ENCODE measurements at places on chromosomes 2 and 18.

- DNase-seq: no peak
These were observed 140.8 kb upstream of the SETBP1 start for GRCh38 chr18:44539926-44540325.

DNA sequence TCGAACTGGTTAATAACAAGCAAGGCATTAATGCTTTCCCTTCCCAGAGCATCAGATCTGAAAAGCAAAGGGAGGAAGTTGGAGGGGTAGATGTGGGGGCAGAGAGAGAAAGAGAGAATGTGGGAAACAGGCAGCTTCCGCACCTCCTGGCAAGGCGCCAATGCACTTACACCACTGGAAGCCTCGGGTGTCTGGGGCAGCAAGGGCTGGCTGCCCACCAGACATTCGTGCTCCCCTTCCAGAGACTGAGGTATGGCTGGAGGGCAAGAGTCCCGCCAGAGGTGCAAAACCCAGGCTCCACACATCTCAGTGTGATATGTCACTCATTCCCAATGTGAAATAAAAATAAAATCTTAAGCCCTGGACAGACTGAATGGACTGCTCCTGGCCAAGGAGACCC lies 46.4 kb downstream of the TEX51 start:
- DNase-seq: no peak

- no peak for DNase-seq
These were observed 31.9 kb downstream of the PPP4R3B start for GRCh38 chr2:55585451-55586080.

DNA sequence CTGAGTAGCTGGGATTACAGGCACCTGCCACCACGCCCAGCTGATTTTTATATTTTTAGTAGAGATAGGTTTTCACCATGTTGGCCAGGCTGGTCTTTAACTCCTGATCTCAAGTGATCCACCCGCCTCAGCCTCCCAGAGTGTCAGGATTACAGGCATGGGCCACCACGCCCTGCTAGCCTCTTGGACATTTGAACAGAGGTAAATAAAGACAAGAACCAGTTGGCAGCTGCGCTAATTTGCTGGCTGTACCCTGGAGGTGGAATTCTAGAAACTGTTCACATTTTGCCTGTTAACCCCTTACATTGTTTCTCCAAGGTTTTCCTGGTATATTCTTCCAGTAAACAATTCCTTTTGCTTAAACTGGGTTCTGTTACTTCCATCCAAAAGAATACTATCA lies 132.9 kb downstream of the CDH2 start:
- no peak for DNase-seq

GRCh38 chr2:68115965-68116364 lies 41.7 kb upstream of the PNO1 start:
- no peak for DNase-seq

GRCh38 chr18:10476338-10476791 lies 21.9 kb downstream of the APCDD1 start:
- no peak for DNase-seq

DNA sequence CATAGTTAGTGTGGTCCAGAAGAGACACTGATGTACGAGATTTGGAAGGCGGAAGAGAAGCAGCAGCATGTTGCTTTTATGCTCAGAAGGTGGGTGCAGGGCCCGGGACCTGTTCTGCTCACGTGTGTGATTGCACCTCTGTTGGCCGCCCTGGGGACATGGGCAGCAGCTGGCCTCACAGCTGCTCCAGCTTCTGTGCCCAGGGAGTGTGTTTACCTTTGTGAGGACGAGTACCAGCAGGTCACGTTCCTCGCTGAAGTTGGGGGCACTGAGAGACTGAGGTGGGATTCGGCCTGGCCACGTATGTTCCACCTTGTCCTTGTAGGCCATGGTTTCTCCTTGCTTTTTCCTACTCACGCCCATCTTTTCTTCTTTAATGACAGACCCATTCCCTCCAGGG lies 86.3 kb downstream of the PMAIP1 start:
- DNase-seq: no peak

DNA sequence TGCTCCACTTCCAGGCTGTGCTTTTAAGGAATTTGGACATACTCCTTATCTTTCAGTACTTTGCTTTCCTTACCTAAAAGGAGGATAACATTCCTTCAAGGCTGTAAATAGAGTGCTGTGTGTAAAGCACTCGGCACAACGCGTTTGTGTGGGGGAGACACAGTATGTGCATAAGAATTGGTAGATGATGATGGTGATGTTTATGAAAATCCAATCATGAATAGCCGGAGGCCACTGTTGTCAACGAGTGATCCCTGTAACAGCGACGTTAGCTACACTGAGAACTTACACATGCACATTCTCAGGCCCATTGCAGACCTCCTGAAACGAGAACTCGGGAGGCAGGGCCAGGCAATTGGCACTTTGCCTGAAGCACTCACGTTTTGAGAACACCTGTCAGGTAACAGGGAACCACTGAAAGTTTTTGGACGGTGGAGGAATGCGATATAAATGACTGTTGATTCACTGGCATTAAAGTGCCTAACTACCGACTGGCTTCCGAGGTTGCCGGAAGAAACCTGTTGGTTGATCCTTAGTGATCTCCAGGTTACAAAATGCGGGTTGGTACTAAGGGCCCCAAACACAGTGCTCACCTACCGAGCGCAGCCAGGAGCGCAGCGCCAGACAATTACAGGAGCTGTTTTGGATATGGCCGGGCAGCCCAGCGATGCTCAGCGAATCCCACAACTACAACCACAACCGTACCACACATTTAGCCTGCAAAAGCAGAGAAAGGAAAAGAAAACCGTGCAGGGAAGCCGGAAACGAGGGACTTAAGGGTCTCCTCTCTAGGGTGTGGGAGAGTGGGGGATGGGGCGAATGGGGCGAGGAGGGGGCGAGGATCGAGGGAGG lies 1.0 kb upstream of the MAP4K4 start:
- no peak for DNase-seq

DNA sequence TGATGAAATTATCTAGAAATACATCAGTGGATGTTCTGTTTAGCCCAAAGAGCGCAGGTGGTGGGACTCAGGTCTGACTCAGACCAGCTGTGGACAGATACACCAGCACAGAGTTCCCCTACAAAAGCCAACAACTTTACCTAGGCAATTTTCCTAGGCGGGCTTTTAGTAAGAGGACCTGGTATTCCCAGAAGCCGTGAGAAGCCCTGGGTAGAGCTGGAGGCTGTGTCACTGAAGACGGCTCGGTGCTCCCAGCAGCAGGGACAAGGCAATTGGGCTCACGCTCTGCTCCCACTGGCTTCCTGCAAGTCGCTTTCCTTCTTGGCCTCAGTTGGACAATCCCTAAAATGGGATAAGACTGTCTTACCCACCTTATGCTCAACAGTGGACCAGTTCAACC lies 41.1 kb downstream of the TPO start:
- no peak for DNase-seq

GRCh38 chr2:60333264-60333663 lies 220.2 kb downstream of the BCL11A start:
- no peak for DNase-seq

GRCh38 chr18:9199681-9200080 lies 63.1 kb downstream of the ANKRD12 start:
- no peak for DNase-seq

GRCh38 chr2:236988690-236989624 lies 96.7 kb upstream of the COPS8 start:
- no peak for DNase-seq

DNA sequence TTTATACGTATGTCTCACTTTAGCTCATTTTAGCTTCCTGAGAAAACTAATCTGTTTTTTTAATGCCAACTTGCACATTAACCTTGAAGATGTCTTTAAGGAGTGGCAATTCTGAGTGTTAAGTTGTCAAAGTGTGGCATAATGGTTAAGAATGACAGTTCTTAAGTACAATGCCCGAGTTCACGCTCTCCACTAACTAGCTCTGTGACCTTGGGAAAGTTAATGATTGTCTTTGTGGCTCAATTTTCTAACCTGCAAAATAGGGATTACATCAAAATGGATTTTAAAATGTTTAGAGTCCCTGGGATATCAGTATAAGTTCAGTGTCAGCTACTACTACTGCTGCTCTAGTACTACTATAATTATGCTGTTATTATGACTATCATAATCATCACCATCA lies 409.7 kb downstream of the SOCS6 start:
- no peak for DNase-seq

DNA sequence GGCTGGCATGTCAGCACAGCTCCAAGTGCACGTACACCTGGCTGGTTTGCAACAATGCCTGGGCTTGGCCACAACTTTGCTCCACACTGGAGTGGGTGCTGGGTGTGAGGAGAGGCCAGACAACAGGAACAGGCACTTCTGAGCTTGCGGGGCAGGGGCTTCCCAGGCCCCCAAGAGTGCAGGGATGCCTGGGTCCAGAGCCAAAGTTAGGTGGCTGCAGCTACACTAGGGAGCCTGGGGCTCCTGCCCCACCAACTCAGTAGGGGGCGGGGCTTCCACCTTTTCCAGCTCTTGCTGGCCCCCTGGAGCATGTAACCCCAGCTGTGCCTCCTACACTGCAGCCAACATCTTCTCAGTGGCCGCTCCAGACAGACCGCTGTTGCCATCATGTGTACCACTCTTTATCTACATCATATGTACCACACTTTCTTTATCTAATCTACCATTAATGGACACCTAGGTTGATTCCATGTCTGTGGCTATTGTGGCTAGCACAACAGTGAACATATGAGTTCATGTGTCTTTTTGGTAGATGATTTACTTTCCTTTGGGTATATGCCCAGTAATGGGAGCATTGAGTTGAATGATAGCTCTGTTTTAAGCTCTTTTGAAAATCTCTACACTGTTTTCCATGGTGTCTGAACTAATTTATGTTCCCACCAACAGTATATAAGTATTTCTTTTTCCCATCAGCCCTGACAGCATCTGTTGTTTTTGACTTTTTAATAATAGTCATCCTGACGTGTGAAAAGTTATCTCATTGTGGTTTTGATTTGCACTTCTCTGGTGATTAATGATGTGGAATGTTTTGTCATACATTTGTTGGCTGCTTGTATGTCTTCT lies 87.9 kb downstream of the ZNF804A start:
- no peak for DNase-seq

- DNase-seq: no peak
These were observed 37.4 kb upstream of the GPC1 start for GRCh38 chr2:240397924-240398645.

- no peak for DNase-seq
These were observed 56.3 kb upstream of the UPP2 start for GRCh38 chr2:158045362-158045761.

- no peak for DNase-seq
These were observed 177.8 kb downstream of the GALNT13 start for GRCh38 chr2:154049561-154049960.

- DNase-seq: no peak
These were observed 39.1 kb downstream of the CDC42EP3 start for GRCh38 chr2:37632310-37632709.

GRCh38 chr2:143148011-143148410 lies 18.8 kb downstream of the ARHGAP15 start:
- no peak for DNase-seq

GRCh38 chr2:102396012-102396411 lies 26.9 kb upstream of the IL18RAP start:
- DNase-seq: no peak

GRCh38 chr2:136016836-136017235 lies 31.4 kb upstream of the DARS1 start:
- DNase-seq: no peak

Data from activated T-helper 9 cell treated with anti-CD3 and anti-CD28 coated beads, Interleukin-2, amount 50 U/mL, for 16 hours (primary cell).